Left forelimb (tissue), 1 donor: ENCODE measurements at places on chromosomes 12 and 14.

- DNase-seq, result no peak
Observed at GRCh38 chr14:86672080-86672479, 1142.1 kb downstream of the FLRT2 start.

GRCh38 chr12:80033448-80033847, 65.9 kb upstream of the OTOGL start:
- no peak for DNase-seq

DNA sequence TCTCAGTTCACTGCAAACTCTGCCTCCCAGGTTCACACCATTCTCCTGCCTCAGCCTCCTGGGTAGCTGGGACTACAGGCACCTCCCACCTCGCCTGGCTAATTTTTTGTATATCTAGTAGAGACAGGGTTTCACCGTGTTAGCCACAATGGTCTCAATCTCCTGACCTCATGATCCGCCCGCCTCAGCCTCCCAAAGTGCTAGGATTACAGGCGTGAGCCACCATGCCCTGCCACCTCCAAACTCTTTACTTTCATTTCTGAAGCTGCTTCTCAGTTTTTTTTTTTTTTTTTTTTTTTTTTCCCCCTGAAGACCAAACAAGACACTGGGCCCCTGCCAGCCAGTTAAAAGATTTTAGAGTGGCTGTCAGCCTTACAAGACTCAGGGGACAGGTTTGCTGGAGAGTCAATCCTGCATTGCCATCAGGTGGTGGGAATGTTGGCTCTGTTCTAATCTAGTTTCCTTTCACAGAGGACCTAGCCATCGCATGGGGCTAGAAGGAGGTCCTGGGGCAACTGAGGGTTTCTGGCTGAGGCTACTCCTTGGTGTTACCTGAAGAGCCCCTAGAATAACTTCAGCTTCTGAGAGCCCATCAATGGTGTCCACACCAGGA, 37.4 kb upstream of the HIGD1C start:
- no peak for DNase-seq

DNA sequence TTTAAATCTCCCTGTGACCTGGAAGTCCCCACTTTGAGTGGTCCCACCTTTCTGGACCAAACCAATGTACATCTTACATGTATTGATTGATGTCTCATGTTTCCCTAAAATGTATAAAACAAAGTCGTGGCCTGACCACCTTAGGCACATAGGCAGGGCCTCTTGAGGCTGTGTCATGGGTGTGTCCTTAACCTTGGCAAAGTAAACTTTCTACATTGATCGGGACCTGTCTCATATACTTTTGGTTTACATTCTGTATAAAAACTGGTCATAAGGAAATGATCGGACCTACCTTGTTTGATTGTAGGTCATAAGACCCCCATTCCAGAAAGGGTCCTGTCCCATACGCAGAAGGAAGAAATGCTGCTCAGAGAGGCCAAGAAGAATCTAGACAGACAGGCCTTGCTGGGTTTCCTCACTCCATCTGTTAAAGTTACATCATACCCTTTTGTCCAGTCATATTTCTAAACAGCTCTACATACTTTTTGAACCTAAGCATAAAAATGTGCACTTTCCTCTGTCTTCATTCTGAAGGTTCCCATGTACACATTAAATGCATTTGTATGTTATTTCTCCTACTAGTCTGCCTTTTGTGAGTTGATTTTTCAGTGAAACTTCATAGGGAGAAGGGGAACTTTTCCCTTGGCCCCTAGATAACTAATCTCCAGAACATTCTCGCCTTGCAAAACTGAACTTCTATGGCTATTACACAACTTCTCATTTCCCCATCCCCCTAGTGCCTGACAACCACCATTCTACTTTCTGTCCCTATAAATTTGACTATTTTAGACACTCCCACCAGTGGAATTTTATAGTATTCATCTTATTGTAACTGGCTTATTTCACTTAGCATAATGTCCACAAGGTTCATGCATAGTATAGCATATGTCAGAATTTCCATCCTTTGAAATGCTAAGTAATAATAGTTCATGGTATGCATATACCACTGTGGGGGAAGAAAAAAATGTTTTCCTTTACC, 30.2 kb upstream of the CPM start:
- no peak for DNase-seq

DNA sequence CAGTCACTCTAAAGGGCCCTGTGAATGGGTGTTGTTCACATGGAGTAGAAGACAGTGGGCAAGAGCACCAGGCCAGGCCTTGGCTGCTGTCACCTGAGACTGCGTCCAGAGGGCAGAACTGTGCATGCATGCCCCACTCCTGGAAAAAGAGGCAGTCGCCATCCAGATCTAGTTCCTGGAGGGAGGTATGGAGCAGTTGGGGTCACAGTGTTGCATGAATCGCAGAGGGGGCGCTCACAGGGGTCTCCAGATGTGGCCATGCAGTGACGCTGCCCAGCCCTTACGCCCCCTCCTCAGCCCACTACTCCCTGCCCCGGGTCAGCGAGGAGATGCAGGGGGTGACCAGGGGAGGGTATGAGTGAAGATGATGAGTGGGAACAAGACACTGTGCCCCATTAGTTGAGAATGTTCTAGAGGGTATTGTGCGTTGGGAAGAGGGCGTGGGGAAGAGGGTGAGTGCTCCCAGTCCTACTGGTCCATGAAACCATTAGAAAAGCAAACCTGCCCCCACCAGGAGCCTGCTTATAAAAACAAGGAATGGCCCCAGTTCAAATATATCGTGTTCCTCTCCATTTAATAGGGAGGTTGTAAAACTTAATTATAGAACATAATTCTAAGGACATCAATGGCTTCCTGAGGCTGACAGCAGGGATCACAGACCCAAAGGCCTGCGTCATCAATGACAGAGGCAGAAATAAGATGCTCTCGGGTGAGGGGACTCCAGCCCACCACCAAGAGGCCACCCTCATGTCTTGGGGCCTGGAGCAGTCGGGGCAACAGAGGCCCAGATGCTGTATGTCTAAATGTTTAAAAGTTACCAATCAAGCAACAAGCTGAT, 32.2 kb upstream of the BCL7A start:
- DNase-seq, result no peak

DNA sequence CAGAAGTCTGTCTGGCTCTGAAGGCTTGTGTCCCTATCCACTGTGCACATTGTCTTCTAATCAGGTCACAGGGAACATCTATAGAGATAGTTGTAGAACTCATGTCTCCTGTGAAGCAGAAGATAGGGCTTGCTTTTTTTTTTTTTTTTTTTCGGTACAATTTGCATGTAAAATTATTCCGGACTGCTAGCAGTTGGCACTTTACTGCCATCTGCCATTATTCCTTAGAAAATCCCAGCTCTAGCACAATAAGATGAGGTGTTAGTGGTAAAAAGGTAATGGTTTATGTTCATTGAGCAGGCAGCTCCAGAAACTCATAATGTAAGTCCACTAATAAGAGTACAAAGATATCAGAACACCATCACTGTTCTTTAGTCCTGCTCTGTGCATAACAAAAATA, 8.7 kb downstream of the MYRFL start:
- no peak for DNase-seq
